ENCODE measurements at places on chromosomes 12 and 14. TPM values are rescaled to one million over a fixed set of nuclear protein-coding genes. Genes with fewer than 3 reads are reported as not detected.

GRCh38 chr12:112153893-112154219, 28.5 kb downstream of the TRAFD1 start:
- DNase-seq: no peak

The RAPGEF3 gene
- total RNA-seq: 13.5 TPM

DNA sequence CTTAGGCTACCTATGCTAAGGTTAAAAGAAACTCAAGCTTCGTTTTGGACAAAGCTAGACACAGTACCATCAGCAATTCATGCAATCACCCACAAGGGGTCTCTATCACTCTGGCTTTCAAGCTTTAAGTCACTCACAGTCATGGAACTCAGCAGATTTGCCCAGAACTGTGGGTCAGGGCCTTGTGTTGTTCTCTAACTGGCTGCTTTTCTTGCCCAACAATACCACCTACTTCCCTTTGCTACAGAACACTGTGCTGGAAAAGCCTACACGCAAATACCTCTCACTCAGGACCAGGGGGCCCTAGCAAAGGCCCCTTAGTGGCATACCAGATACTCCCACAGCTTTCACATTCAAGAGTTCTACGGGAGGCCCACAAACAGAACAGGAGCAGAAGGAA, 9.1 kb downstream of the NEMP1 start:
- DNase-seq: peak; percentile 51

DNA sequence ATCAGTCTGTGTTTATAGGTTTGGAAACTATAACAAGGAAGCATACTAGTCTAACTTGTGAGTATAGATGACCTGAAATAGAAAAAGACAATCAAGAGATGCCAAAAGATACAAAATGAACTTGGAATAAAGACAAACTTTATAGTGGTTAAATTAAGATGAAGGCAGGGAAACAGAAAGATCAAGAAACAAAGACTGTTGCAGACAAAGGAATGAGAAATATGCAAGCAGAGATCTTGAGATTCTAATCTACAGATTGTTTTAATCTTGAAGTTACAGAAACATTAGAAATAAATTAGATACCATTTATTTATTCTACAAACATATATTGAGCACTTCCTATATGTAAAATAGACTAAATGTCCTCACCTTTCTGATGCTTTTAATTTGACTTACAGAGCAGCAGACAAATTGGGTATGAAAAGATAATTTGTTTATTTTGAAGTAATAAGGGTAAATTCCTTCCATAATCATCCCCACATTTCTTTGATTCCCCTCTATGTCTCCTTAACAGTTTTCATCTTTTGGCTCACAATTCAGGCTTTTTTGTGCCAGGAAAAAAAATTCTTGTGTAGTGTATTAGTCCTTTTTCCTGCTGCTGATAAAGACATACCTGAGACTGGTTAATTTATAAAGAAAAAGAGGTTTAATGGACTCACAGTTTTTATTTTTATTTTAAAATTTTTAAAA, 134.4 kb downstream of the KITLG start:
- DNase-seq: no peak

Data from uterus (tissue), 4 donors.